Activated naive CD4-positive, alpha-beta T cell (primary cell): ENCODE measurements at places on chromosomes 7 and 10.
A peak's percentile ranks its signal among the peaks of the same experiment; 100 is the strongest.

GRCh38 chr7:133554330-133554729 lies 301.5 kb downstream of the EXOC4 start:
- DNase-seq: no peak

DNA sequence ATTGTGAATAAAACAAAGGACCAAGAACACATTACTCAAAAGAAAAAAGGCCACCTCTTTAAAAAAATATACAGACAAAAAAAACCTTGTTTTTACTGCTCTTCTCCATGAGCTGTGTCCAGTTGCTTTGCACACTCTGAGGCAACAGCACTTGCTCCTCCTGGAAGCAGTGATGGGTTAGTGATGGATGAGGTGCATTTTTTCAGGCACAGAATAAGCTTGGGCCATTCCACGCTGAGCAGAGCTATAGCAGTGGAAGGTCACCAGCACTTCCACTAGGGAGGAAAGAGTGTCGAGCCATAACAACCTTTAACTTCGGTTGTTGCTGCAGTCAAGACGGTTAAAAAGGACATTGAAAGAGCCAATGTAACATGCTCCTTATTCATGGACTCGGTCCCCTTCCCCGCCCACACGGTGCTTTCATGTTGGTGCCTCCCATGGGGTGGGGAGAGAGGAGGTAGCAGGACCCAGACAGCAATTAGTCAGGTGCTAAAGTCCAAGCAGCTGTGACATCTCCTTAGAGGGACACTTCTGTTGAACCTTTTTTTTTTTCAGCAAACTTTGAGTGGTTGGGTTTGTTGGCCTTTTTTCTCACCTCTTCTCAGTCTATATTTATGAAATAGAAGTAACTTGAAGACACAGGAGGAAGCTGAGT lies 136.5 kb upstream of the ADARB2 start:
- DNase-seq: no peak

GRCh38 chr10:47051741-47052238 lies 140.6 kb downstream of the PTPN20 start:
- DNase-seq: no peak

DNA sequence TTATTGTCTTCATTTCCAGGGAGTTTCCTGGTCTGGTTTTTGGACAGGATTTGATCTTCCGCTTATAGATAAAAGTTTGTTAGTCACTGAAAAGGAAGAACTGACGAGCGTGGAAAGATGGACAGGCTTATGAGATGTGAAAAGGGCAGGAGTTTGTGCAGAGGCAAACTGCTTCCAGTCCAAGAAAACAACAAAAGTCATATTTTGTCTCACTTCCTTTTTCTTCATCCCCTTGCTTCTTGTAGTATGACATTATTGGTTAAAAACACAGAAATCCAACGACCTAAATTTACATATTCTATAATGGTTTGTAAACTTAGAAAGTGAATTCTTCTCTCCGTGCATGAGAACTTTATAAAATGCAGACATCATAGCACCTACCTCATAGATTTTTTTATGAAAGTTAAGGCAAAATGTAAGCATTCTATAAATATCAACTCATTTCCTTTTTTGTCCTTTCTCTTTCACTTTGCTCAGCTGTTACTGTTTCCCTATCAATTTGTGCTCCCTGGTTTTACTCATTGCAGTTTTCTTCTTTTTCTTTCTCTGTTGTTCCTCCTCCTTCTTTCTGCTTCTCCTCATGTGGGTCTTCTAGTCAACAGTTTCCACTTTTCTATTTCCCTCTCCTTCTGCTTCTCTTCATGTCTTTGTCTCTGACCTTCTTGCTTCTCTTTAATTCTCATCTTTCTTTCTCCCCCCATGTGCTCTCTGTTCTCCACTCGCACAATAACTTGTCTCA lies 370.2 kb downstream of the ARL4A start:
- no peak for DNase-seq

GRCh38 chr10:49734676-49735075 lies 27.4 kb downstream of the OGDHL start:
- no peak for DNase-seq

GRCh38 chr10:16481052-16481728 lies 40.5 kb downstream of the C1QL3 start:
- DNase-seq: no peak

- peak; percentile 1 for DNase-seq
Measured at GRCh38 chr7:93921607-93922566, at the start of gene GNG11. TSS of gene GNG11 (plus strand) at chr7:93921735. CDS start at chr7:93922138, 403 bp downstream.

- DNase-seq: no peak
Measured at GRCh38 chr7:33596686-33597085, 308.7 kb upstream of the BMPER start.

DNA sequence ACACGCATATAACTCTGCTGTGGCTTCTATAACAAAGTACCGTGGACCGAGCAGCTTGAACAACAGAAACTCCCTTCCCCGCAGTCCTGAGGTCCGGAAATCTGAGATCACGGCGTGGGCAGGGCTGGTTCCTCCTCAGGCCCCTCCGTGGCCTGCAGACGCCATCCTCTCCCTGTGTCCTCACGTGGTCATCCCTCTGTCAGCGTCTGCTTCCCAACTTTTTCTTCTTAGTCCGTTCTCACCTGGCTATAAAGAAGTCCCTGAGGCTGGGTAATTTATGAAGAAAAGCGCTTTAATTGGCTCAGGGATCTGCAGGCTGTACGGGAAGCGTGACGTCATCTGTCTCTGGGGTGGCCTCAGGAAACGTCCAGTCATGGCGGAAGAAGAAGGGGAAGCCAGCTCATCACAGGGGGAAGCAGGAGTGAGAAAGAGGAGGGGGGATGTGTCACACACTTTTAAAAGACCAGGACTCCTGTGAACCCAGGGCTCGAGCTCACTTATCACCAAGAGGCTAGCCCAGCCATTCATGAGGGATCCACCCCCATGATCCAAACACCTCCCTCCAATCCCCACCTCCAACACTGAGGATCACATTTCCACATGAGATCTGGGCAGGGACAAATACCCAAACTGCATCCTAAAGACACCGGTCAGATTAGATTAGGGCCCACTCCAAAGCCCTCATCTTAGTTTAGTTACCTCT lies 91.2 kb upstream of the INSIG1 start:
- peak; percentile 8 for DNase-seq

DNA sequence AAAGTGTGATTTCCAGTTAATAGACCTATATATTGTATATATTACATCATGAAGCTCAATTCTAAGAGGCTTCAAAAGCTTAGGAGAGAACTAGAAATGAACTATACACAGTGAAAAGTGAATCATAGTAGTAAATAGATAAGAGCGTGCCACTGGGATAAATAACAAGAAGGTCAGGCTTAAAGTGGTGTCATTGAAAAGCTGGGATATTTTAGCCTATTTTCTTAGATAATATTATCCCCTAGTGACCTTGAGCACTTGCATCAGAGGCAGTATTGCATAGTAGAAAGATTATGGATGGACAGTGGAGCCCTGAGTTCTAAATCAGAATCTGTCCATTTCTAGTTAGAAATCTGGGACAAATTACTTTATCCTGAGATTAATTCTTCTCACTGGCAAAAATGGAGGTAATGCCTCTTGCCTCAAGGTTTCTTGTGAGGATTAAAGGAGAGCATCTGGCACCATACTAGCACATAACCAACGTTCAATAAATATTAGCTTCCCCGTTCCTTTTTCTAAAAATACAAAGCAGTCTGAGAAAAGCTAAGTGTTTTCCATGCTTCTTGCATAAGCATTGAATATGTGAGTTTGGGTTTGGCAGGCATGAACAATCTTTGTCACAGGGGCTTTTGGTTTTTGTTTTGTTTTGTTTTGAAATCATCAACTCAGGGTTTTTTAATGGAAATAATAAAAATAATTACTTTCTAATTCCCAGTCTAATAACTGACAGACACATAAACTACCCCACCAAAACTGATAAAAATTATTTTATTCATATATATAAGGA lies 27.3 kb upstream of the MACC1 start:
- no peak for DNase-seq

DNA sequence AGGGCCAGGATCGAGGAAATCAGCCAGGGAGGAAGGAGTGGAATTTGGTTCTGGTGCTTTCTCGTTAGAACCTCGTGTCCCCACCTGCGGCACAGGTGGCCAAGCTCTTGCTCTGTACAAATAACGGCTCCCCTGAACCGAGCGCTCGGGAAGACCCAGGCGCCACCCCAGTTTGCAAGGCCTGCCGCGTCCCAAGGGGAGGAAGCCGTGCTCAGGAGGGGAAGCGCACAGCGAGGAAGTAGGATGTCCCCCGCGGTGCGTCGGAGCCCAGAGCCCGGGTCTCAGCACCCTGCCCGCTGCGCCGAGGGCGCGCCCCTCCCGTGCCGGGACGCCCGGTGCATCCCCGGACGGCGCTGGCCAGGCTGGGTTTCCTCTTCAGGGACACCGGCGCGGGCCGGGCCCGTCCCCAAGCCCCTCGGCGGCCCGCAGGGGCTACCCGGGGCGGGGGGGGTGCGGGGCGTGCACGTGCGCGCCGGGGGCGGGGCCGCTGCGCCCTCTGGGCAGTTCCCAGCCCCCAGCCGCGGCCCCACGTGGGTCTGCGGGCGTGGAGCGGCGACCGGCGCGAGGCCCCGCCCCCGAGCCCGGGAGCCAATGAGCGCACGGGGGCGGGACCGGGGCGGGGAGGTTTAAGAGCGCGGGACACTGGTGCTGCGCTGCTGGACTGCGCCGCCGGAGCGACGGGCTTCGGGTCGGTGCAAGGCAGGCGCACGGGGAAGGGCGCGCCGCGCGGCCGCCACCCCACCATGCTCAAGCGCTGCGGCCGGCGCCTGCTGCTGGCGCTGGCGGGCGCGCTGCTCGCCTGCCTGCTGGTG lies at the start of gene LFNG:
LFNG (plus strand) TSS at position 656 of the 812 bp plus-strand sequence; CDS start at position 744, 88 bp downstream.
- DNase-seq: peak; percentile 75

DNA sequence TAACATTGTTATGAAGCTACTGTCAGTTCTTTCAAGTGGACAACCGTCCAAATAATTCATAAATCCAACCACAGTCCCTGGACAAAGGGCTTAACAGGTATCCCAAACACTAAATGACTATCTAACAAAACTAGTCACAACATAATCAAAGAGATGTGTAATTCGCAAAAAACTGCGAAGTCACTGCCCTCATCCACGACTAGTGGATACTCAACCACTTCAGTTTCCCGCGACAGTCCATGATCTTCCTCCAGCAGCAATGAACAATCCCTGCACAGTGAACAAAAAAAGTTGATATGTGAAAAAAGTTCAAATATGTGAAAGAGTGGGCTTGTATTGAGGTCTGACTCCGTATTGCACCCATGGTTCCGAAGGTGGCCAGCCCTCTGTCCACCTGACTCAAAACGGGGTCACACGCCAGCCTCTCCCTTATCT lies 287 bp downstream of the DCLRE1A start:
- DNase-seq: no peak

DNA sequence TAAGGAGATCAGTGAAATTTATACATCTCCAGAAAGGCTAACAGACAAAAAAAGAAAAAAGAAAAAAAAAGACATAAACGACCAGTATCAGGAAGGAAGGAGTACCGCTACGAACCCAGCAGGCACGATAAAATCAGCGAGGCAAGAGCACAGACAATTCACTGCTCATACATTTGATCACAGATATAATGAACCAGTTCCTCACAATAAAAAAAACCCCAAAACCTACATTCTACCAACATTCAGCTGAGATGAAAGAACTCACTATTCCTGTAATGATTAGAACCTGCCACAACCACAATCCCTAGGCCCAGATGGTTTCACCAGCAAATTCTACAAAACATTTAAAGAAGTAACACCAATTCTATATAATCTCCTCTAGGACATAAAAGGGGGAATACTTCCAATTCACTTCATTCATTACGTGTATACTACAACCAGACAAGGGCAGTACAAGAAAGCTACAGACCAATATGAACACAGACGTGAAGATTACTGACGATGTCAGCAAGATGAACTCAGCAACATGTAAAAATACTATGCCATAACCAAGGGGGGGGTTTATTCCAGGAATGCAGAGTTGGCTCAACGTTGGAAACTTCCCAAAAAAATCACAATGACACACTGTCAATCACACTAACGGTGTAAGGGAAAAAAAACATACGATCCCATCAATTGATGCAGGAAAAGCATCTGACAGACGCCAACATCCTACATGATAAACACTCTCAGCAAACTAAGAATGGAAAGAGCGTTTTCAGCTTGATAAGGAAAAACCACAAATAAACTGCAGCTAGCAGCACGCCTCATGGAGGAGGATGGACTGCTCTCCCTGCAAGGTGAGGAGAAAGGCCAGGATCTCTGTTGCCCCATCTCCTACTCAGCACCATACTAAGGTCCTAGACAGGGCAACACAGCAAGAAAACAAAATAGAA lies 256.2 kb downstream of the ELFN1 start:
- no peak for DNase-seq

DNA sequence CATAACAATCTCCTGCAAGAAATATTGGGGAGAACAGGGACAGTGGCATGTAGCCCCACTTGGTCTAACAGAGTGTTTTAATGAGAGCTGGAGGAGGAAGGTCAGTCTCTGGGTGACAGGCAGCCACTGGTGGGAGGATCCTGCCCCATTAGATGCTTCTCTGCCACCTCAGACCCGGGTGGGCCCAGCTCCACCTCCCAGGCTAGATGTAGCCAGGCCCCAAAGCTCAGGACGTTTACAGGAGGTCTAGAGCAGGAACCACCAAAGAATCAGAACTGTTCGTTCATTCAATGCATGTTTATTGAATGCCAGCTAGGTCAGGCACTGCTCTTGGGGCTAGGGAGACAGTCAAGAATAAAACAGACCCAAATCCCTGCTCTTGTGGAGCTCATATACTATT lies 28.4 kb upstream of the GPNMB start:
- no peak for DNase-seq

DNA sequence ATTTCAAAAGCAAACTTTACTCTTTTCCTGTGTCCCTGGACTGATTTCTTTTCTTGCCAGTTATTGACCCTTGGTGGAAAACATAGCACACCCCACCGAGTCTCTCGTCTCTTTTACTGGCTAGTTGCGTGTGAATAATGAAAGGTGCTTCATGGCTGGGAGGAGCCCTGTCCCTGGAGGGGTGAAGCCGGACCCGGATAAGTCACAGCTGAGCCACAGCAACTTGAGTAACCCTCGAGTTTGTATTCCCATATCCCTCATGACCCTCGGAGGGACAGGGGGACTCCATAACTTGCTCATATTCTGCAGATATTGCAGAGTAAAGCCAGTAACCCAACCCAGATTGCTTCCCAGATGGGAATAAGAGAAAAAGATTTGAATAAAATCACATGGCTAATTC lies 147.5 kb upstream of the FRMD4A start:
- DNase-seq: no peak

DNA sequence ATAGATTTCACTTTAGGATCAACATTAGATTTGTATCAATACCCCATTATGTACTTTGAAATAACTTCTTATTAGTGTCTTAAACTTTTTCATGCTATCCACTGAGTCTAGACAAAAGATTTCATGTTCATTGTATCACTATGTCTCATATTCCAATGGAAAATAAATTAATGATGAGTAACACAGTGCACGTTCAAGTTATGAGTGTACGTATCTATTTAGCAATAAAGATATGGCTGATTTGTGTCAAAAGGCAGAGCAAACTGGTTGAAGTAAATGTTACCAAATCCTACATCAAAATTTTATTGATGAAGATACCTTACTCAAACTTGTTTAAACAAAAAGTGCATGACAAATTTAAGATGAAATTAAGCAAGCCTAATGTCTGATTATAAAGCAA lies 102.4 kb downstream of the SEMA3E start:
- DNase-seq: no peak
